Naive thymus-derived CD8-positive, alpha-beta T cell (primary cell): ENCODE measurements at places on chromosomes 11 and 22. TPM values are rescaled to one million over a fixed set of nuclear protein-coding genes. Genes with fewer than 3 reads are reported as not detected.

DNA sequence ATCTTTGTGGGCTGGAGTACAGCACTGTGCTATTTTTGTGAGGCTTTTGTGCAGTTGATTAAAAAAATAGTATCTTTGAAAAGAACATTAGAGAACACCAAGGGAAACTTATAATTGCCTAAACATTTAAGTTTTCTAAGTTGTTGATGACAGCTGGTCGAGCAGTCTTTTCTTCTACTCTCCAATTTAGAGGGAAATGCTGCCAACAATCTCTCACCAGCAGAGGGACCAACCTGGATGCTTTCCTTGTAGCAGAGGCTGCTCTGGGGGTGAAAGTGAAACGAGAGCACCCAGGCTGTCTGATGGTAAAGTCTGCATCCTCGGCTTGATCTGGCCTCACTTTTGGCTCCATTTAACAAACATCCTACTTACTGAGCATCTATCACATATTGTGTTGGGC lies 1286.5 kb upstream of the TENM4 start:
- H3K4me3 ChIP-seq, result no peak overlapping the region
- H3K27ac ChIP-seq, result no peak overlapping the region
- no peaks in the 10 kb centered on the region for H3K4me1 ChIP-seq
- no peak for DNase-seq

Gene C11orf97
- not detected for total RNA-seq

DNA sequence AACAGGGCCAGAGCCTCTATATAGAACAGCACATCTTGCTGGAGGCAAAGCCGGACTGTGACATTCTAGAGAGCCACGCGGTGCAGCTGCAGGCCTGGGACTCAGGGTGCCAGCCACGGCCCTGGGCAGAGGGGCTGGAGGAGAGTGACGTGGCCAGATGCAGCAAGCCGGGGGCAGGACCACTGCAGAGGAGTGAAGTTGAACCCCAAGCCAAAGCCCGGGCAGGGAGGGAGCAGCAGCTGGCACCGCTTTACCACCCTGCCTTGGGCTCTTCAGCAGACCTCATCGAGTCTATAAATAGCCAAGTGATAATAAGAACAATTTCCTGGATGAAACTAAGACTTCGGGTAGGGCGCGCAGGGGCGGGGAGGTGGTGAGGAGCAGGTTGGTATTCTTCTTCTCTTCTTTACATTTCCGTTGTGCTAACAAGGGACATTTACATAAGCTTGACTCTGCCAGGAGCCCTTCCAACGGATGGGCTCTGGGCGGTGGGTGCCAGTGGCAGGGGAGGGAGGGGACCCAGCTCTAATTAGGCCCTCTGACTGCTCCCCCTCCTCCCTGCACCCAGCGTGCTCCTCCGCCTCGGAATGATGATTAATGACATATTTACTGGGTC lies 110.2 kb downstream of the ST3GAL4 start:
- no peaks in the 10 kb centered on the region for H3K36me3 ChIP-seq
- peaks cover 27% of the 10 kb centered on the region for H3K4me1 ChIP-seq
- H3K27me3 ChIP-seq, result no peaks in the 10 kb centered on the region
- H3K27ac ChIP-seq, result peak overlapping the region; percentile 81
- DNase-seq, result peak; percentile 9

GRCh38 chr22:32815943-32816342 lies 14.4 kb downstream of the TIMP3 start:
- H3K36me3 ChIP-seq, result no peaks in the 10 kb centered on the region
- no peak overlapping the region for H3K4me3 ChIP-seq
- H3K4me1 ChIP-seq, result no peaks in the 10 kb centered on the region
- no peak overlapping the region for H3K27ac ChIP-seq

GRCh38 chr22:29689206-29689879 lies 30.5 kb upstream of the CABP7 start:
- H3K36me3 ChIP-seq, result peaks cover 8% of the 10 kb centered on the region
- peaks cover 4% of the 10 kb centered on the region for H3K4me1 ChIP-seq
- H3K27ac ChIP-seq, result no peak overlapping the region

Gene PGA3
- total RNA-seq, result not detected
